Ureter (tissue), 1 donor: ENCODE measurements at places on chromosomes 3 and 15.
A peak's percentile ranks its signal among the peaks of the same experiment; 100 is the strongest.

- DNase-seq = no peak
Observed at GRCh38 chr3:19734453-19734852, 199.6 kb downstream of the EFHB start.

DNA sequence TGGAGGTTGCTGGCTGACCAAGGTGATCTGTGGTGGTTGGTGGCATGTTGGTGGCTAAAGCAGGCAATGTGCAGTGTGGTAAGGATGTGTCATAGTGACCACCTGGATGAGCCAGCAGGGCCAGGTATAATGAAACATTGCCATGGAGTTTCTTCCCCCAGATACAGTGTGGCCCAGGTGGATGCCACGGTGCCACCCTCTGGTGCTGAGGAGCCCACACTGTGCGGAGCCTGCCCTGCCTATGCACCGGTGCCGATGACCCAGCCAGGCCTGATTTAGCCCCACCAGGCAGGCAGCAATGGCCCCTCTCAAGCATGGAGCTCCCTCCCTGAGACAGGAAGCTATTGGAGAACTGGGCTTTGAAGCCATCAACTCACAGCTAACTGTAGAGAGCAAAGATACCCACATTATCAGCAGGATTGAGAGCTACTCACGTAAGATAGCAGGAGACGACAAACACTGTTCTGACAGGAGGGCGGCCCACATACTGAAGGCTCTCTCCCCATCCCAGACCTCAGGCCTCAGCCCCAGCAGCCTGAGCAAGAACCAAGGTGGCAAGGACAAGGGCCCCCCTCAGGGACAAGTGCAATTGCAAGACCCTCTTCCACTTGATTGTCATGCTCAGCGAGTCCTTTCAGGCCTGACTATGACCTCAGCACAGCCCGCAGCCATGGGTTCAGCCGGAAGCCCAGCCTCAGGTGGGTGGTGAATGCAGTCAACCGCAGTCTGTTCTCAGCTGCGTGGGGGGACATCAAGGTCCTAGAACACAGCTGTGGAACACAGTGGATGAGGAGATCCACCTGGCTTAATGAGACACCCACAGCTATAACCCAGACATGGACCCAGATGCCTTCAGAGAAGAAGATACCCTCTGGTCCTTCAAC is 82.8 kb upstream of the CDV3 start:
- no peak for DNase-seq

DNA sequence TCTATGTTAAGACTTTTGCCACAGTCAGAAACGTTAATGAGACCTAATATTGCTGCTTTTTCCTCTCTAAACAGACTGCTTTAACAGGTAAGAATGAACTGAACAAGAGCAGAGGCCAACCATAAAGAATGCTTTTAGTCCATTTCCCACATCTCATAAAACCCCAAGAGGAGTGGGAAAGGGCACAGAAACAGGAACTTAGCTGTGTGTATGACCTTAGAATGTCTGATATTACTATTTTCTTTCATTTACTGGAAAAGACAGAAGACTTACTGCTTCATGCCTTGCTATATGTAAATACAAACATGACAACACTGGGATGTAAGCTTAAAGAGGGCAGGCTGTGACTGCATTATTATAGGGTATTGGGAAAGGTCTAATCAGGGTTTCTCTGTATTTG is 115.0 kb downstream of the ISL2 start:
- DNase-seq = no peak

DNA sequence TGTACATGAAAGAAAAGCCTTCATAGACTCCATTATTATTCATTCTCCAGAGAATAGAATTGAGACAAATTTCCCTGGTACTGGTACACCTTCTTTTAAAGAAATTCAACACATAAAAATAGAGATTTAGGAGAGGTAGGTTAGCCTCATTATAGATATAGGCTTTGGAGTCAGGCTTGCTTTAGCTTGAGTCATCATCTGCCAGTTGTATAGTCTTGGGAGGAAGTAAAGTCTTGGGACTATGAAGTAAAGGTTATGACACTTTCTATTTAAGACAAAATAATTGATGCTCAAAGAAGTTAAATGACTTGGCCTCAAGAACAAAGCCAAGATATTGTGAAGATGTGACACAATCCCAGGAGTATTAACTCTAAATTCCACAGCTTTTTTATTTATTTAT is 4.3 kb downstream of the HRG start:
- DNase-seq = no peak

DNA sequence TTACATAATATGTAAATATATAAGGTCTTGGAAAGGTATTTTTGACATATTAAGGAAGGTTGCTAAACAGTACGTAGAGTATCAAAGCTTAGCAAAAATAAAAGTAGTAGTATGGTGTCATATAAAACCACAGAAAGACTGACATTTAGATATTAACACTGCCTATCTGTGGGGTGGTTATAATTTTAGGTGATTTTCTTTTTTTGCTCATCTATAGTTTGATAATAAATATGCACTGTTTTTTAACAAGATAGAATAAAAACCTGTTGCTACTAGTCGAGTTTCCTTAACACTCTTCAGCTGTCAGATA is 40.7 kb downstream of the ETV5 start:
- no peak for DNase-seq

- DNase-seq = no peak
Observed at GRCh38 chr15:96171853-96172296, 158.6 kb upstream of the NR2F2 start.

DNA sequence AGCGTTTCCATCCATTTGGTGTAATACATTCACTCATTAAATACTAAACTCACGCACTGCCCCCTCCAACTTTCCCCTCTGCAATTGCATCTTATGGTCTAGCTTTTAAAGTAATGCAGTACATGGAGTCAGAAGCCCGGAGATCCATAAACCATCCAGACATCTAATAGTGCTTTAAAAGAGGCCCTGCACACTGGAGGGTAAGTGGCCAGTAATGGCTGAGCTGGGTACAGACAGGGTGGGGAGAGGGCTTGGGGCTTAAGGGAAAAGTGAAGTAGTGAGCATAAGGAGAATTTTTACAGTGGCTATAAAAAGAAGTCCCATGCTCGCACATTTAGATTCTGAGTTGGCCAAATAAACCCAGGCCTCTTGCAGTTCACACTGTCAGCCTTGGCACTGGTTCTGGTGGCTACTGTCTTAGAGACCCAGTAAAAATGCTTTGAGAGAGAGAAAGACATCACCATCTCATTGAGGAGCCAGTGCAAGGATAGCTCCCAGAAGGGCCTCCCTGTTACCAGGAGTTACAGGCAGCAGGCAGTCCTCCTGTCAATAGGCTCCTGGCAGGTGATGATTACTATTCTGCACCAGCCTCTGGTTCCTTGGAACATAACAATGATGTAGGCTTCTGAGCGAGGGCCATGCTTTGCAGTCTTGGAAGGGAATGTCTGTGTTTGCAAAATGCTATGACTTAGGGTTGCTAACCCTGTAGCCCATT is 112.6 kb upstream of the NEO1 start:
- DNase-seq = no peak

DNA sequence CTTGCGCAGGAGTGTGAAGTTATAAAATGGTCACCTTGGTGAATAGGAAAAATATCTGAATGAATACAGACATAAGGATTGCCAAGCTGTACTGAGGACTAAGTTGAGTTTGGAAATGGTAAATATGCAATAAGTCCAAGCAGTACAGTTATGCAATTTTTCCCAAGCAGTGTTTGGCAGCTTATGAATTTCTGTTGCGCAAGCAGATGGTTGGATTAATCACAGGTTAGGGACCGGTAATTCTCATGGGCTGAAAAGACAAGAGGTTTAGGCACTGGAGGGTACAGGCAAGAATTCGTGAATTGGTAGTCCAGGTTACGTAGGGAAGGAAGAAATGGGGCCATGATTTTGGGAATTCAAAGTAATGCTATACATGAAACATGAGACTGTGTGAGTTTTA is 210.3 kb downstream of the RAP2B start:
- no peak for DNase-seq

DNA sequence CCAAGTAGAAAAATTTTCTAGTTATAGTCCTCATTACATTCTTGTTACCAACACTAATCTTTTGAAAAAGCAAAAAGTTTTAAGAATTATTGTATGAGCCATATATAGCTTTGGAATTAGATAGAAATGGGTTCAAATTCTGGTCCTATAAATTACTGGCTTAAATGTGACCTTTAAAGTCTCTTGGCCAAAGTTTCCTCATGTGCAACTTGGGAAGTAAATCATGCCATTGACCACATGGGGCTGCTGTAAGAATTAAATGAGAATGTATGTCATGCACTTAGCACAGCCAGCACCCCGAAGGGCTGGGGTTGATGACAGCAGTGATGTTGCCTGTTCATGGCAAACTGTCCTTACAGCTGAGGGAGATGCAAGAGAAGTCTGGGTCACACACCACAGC is 108.3 kb downstream of the TOP2B start:
- no peak for DNase-seq

DNA sequence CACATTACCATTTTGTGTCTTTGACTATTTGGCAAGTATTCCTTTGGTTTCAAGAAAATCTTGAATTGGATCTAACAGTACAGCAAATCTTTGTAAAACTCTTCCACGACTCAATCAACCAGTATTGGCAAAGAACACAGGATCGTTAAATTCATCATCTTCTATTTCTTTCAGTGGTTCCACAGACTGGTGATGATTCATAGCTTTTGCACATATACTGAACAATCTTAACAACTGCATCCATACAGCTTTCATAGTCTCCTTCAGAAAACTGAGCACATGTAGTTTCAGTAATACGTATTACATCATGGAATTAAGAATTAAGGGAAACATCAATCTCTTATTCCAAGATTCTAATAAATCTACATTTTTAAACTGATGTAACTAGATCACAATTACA is 91.6 kb upstream of the LIPC start:
- DNase-seq = no peak

DNA sequence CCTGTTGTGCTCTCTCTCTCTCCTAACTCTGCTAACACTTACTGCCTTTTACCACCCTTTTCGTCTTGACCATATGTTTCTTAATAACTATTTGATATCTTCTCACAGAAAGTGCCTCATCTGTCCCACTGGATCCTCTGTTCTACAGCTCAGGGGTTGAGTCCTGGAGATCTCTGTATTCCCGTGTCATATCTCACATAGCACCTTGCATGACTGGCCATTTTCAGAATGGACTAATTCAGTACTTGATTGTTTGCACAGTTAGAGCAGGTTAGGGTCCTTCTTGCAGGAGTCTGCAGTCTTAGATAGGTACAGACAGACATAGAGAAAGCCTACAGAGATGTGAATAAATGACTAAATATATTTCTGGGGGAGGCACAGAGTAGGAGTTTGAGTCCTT is 20.9 kb downstream of the HACD3 start:
- DNase-seq = no peak

GRCh38 chr3:107643038-107643883 is 120.5 kb downstream of the BBX start:
- no peak for DNase-seq

- no peak for DNase-seq
Observed at GRCh38 chr3:174376346-174376745, 482.8 kb upstream of the NAALADL2 start.

DNA sequence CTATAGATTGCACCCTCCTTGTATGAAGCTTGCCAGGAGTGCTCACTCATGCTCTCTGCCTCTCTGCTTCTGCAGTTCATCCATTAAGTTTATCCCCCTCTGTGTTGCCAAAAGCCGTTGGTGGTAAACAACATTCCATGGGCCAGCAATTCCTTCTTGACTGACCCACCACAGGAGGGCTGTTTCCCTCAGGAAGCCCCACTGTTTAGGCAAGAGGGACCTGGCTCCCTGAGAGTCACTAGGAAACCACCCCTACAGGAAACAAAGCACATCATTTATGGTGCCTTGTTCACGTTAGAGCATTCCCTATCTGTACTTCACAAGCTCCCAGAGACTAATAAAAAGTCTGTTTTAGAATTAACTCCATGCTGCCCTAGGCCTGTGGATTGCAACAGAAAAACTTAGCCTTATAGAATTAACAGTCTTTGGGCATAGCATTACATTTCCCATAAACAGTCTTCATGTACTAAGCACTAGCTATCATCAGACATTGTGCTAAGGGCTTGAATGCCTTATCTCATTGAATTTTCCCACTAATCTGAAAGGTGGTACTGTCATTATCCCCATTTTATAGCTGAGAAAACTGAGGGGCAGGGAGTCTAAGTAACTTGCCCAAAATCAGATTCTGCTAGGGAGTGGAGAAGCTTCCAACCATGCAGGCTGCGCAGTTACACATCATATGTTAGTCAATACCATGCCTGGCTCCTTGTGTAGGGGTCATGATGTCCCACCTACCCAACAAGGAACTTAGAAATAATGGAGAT is 149.9 kb downstream of the SHQ1 start:
- no peak for DNase-seq

DNA sequence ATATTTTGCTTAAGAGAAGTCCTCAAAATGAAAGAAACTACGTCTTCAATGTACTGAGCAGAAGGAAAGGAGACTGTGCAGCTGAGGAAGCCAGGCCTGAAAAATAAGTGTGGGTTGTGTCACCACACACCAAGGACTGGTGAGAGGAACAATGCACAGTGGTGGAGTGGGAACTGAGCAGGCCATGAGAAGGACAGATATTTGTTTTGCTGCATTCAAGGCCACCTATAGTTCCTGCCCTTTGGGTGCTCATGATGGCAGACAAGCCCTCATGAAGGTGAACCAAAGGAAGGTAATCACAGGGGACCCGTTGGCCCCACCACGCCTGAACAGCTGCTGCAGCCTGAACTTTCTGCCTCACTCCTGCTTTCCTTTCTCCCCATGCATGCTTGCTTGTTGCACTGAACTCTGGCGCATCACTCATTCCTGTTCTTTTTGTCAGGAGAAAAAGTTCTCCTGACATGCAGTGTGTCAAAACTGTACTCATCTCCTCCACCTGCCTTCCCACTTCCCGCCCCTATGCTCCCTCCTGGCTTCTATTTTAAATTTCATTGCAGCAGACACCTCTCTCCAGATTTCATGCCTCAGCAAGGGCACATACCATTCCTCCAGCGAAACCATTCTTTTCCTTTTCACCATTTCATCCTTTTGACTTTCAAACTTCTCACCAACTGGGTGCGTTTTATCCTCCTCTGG is 2.2 kb upstream of the RNF7 start:
- DNase-seq = no peak

GRCh38 chr3:58167431-58168351 is 43.1 kb downstream of the DNASE1L3 start:
- peak; percentile 76 for DNase-seq

DNA sequence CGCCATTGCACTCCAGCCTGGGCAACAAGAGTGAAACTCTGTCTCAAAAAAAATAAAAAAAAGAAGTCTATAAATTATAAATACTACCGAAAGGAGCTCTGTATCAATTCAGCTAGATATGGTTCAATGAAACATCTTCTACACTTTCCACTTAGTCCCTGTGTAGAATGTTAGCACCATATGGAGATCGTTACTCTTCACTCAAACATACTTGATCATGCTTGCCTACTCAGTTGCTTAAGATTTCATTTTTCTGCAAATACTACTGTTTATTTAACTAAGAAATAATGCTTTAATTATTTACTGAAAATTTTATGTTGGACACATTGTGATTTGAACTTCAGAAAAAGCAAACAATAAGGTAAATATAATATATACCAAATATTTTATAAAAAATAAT is 17.1 kb upstream of the NANOGP8 start:
- DNase-seq = no peak

- DNase-seq = no peak
Observed at GRCh38 chr15:71549091-71549490, 261.3 kb upstream of the NR2E3 start.
